ENCODE measurements at places on chromosomes 4 and X. TPM values are rescaled to one million over a fixed set of nuclear protein-coding genes. Genes with fewer than 3 reads are reported as not detected.
A peak's percentile ranks its signal among the peaks of the same experiment; 100 is the strongest.

SPANXC gene
- total RNA-seq: not detected

- no peak for DNase-seq
These were observed 1.4 kb downstream of the RBMX start for GRCh38 chrX:136879001-136879687.

DNA sequence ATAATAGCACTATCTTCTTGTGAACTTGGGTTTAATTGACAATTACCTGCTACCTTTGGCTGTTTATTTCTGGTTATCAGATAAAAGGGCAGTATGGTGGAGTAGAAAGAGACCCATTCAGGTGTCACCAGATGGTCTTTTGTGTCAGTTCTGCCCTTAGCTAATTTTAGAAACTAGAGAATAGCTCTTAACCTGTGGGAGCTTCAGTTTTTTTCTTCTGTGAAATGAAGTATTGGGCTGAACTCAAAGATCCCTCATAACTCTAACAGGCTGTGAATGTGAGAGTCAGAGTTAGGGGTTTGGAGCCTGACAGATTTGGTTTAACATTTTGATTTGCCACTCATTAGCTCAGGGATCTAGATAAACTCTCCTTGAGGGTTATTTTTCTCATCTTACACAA is 335.2 kb downstream of the PPP1R2C start:
- no peak for DNase-seq

CTAG1B gene
- not detected for total RNA-seq

- DNase-seq: no peak
These were observed 183.7 kb upstream of the LDB2 start for GRCh38 chr4:17082186-17082585.

FAM184B gene
- total RNA-seq: not detected

- peak; percentile 62 for DNase-seq
These were observed 9.4 kb downstream of the GPRIN3 start for GRCh38 chr4:89298155-89298554.

DNA sequence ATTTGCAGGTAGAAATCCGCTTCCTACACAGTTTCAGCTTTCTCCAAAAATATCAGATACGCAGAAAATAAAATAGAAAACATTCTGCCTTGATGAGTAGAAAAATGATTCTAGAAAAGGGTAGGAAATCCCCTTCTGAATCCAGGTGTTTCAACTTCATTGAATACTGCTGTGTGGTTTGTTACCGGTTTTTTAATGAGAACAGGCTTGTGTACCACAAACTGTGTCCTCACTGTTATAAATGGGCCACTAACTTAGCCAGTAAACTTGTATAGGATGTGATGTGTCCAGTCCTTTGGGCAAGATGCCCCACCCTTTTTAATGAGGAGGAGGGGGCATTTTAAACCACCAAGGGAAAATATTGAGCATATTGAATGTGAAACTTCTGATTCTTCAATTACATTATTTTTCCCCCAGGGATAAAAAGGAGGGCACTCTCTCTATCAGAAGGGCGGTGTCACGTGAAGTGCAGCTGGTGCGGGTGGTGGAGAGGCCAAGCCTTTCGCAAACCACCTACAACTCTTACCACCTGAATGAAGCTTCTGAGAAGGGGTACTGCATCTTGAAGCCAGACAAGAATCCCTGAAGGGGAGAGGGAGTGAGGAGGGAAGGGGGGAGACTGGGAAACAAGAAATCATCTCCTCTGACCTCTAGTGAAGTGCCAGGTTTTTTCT is 4.5 kb downstream of the CXXC4 start:
- DNase-seq: no peak

DNA sequence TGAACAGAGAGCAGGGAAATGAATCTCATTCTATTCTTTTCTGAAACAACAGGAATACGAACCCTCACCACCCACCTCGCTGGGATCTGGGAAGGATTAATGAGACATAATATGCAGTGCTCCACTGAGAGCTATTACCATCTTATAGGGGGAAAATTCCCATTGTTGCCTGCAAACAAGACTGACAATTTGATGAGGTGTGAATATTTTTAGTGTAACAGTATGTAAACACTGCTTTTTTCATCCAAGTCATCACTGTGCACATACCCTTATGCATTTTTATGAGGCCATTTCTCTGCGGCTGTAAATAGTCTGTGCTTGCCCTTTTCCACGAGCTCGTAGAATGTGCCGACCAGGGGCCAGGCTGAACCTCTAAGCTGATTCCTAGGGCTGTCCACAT is 285.6 kb upstream of the CPEB2 start:
- no peak for DNase-seq

DNA sequence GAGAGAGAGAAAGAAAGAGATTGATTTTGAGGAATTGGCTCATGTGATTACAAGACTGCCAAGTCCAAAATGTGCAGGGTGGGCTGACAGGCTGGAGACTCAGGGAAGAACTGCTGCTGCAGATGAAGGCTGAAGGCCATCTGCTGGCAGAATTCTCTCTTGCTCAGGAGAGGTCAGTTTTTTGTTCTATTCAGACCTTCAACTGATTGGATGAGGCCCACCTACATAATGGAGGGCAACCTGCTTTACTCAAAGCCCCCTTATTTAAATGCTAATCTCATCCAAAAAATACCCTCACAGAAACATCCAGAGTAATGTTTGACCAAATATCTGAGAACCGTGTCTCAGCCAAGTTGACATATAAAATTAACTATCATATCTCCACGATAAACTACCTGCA is 38.2 kb upstream of the MAMLD1 start:
- no peak for DNase-seq

AMOT gene
- total RNA-seq: 0.35 TPM

GRCh38 chr4:148634476-148634875 is 192.3 kb upstream of the NR3C2 start:
- no peak for DNase-seq

PCDH10 gene
- not detected for total RNA-seq

GRCh38 chrX:29295987-29296680 is 708.9 kb downstream of the IL1RAPL1 start:
- DNase-seq: no peak

DNA sequence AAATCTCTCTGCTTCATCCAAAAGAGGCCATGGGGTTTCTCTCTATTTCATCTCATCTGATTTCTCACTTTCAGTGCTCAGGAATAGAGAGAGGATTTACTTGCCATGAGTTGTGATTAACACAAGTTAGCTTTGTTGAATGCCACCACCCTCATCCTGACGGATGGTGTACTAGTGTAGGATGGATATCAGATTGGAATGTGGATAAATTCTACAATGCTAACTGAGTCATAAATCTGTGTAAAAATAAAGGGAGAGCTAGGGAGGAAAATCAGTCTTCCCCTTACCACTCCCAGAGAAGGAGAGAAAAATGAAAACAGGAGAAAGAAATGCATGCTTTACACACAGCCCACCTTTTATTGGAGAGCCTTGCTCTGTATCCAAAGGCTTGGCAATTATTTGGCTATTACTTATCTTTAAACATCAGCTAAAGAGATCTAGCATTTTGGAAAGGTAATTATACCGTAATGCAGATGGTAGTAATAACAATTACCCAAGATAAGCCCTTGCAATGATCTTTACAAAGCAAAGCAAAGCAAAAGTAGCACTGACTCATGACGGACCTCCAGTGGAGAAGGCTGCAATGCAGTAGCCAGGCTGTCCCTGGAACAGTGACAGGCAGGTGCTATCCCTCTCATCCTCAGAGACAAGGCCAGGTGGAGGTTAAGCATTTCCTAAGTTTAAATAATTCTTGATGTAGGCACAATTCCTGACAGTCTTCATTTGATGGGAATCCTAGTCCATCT is 306.3 kb upstream of the PPARGC1A start:
- DNase-seq: no peak

ARMCX5 gene
- 5.3 TPM for total RNA-seq

DNA sequence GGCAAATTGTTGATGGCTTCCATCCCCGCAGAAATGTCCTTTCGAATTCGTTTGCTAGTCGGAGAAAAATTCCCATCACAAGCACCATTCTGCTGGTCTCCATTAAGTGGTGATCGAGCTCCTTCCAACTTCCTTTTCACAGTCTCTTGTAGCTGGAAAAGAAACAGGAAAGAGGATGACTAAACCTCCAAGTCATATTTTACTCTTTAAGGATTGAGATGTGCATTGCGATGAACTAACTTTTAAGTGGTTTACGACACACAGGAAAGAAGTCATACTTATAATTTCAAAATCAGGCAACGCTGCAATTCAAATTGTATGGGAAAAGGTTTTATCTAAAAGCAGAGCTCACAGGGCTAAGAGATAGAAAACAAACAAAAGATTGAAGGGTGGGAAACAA is 225.2 kb downstream of the MGST2 start:
- no peak for DNase-seq

DNA sequence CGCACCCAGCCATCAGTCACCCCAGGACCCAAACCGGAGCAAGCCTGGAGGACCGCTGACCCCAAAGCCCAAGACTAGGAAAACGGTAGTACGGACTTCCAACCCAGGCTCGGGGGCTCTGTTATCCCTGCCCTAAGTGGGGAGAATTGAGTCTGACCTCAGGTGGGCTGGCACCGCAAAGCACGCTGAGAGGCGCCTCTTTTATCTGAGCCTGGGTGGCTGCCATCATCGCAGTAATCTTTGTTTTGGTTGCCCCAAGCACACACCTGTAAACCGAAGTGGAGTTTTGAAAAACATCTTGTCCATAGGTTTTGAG is 894 bp upstream of the SH3RF1 start:
- DNase-seq: no peak

N4BP2 gene
- total RNA-seq: 22.5 TPM

UGT8 gene
- total RNA-seq: 0.25 TPM

GRCh38 chr4:108342325-108342970 is 173.7 kb upstream of the LEF1 start:
- DNase-seq: peak; percentile 38

All from activated CD4-positive, alpha-beta memory T cell treated with anti-CD3 and anti-CD28 coated beads, Interleukin-2, amount 10 ng/mL, durations not matched to agents 7 days and 5 days (primary cell).